Activated CD4-positive, alpha-beta T cell treated with anti-CD3 and anti-CD28 coated beads, Interleukin-2, amount 10 ng/mL, durations not matched to agents 7 days and 5 days (primary cell): ENCODE measurements at places on chromosomes 3 and 15. TPM values are rescaled to one million over a fixed set of nuclear protein-coding genes. Genes with fewer than 3 reads are reported as not detected.

Gene ALDH1A3
- total RNA-seq = not detected

Gene CEP70
- 15.9 TPM for total RNA-seq

Gene CYP19A1
- not detected for total RNA-seq

Gene ISLR2
- not detected for total RNA-seq

Gene ABI3BP
- not detected for total RNA-seq

Gene RNF123
- 47.5 TPM for total RNA-seq

Gene NAALADL2
- total RNA-seq = not detected
